ENCODE measurements at places on chromosomes 13 and 19.

DNA sequence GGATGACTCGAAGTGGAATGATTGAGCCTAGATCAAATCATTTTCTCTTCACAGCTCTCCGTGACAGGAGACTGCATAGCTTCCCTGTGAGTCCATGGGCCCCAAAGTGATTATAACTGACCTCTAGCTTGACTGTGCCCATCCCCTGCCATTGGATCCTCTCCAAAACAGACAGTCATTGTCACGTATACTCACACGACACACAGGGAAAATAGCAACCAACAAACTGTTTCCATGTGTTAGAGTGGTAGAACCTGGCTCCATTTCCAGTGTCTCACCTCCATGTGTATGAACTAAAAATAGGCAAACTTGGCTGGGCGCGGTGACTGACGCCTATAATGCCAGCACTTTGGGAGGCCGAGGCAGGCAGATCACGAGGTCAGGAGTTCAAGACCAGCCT, 48.8 kb upstream of the NPAS1 start:
- DNase-seq: no peak

DNA sequence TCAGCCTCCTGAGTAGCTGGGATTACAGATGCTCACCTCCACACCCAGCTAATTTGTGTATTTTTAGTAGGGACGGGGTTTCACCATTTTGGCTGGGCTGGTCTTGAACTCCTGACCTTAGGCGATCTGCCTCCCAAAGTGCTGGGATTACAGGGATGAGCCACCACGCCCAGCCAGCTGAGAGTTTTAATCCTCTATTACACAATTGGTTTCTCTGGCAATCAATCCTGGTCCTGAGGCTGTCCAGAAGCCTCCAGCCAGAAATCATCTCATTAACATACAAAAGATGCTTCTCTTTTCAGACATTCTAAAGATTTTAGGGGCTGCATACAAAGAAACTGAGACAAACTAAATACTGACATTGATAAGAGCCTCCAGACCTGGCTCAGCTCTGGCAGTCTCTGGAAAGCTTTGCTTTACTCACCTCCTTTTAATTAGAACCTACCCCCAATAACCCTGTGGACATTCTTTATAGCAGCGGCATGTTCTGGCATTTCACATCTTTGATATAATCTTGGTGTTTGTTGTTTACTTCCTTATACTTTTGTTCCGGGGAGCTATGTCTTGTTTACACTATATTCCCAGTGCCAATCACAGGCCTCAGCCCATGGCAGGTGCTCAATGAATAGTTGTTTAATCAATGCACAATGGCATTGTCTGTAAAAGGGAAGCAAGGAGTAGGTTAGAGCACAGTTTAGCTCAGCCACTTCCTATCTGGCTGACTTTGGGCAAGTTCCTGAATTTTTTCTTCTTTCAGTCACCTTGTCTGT, 4.1 kb upstream of the ZNF724 start:
- no peak for DNase-seq

GRCh38 chr13:44574466-44574855, 1.7 kb downstream of the TSC22D1 start:
- no peak for DNase-seq

DNA sequence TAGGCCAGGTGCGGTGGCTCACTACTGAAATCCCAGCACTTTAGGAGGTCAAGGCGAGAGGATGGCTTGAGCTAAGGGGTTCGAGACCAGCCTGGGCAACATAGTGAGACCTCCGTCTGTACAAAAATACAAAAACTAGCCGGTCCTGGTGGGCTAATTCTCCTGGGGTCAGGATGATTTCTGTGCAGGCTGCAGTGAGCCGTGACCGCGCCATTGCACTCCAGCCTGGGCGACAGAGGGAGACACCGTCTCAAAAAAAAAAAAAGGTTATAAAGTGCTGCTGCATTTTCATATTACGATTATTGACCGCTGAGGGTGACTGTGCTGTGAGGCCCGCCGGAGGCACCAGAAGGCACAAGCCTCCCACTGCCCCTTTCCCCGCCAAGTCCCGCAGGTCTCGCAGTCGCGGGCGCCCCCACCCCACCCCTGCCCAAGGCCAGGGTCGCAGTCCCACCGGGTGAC, 477 bp upstream of the PLEKHF1 start:
- no peak for DNase-seq

DNA sequence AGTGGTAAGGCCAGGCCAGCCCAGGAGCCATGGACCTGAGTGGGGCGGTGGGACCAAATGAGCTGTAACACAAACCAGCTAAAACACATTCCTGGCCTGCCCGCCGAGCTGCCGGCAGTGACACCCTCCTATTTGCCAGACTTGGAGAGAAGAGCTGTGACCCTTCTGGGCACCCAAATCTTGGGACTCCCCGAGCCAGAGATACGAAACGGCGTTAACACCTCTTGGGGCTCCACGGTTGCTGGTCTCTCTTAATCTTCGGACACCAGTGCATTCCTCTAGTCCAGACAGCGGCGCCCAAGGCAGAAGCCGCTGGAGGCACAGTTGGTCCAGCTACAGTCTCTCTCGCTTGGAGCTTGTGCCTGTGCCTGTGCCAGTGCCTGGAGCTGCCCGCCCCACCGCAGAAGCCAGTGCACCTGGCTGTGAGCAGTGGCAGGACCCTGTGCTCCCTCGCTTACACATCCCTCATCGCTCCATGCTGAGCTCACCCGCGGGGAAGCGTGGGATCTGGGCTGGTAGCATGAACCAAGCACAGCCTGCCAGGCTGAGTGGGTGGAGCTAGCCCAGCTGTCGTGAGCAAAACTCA, 147.2 kb upstream of the KLHL1 start:
- DNase-seq: no peak

DNA sequence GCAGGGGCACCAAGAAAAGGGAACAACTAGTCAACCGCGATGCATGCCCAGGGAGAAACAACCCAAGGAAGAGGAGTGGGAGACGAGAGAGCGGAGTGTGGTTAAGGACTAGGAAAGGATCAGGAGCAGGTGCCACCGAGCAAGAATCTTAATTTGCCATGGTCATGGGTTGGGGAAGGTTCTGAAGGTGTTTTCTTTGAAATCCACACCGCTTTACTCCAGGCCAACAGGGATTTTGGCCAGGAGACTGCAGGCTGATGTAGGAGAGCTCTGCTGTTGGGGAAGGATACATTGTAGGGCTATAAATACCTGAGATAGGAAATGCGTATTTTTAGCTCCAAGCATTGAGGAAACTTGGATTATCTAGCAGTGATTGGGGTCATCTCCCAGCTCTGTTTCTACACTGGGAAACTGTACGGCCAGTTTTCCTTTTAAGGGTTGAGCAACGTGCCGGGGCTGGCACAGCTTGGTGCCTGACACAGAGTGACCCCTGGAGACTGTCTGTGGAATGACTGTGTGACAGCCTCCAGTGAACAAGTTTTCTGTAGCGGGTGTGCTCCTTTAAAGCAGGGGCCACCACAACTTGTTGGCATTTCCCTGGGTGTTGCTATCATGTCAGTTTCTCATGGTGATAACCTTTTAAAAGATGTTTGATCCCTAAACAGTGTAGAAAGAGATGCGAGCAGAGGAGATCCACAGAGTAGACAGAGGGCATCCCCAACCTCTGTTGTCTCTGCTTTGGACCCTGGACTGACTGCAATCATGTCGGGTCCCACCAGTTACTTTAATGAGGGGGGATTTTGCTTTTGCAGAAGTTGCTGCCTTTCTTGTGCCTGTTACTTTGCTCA, 34.3 kb downstream of the ZNF536 start:
- DNase-seq: no peak

DNA sequence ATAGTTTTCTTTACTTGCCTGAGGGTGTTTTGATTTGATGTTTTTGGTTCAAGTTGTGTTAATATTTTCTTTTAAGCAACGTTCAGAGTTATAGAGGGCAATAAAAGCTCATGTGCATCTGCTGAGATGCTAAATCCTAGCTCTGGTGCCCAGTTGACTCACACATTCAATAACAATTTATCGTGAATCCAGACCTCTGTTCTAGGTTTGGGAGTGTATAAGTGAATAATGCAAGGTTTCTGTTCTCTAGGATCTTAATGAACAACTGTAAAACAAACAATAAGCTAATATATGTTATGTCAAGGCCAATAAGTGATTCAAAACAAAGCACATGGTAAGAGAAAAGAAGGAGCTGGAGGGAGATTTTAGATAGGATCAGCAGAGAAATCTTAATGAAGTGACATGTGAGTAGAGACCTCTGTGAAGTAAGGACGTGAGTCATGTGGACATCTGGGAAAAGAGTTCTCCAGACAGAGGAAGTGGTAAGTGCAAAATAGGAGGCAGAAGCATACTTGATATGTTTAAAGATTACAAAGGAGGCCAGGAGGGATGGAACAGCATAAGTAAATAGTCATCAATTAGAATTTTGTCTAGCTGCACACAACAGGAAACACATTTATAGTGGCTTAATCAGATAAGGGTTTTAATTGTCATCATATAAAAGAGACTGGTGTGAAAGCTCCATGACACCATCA, 278.5 kb upstream of the HTR2A start:
- DNase-seq: no peak

DNA sequence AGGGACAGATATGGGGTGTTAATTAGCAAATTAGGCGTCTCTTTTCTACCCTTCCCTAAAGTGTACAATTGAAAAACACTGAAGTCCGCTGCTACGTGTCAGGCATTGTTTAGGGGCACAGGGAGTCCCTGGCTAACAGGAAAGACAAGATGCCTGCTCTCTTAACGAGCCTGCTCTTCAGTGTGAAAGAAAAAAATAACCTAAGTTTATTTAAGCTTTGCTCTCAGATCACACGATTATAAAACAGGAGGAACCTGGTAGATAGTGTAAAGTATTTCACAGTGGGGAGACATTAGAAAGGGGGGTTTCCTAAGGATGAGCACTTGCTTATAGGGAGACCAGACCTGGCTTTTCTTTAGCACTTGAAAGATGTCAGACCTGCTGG, 38.7 kb downstream of the IGFL2 start:
- no peak for DNase-seq

DNA sequence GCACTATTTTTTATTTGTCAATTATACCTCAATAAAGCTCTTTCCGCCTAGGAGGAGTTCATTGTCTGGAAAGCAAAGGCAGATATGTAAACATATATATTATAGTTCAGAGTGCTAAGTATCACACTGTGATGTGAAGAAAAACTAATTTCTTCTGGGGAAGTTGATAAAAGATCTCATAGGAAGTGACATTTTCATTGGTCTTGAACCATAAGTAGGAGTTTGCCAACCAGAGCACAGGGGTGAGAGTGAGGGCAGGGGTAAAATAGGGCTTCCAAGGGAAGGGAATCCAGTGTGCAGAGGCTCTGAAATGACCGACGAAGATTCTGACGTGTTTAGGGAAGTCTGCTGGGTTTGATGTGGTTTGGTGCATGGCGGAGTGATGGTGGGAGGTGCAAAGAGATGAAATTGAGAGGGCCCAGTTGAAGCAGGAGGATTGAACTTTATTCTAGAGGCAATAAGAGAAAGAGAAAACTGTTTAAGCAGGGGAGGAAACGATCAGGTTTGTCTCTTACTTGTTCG, 780 bp upstream of the GTF2F2 start:
- DNase-seq: peak; percentile 62

- DNase-seq: peak; percentile 16
Observed at GRCh38 chr19:51166846-51167490, 24.9 kb downstream of the SIGLEC7 start.

DNA sequence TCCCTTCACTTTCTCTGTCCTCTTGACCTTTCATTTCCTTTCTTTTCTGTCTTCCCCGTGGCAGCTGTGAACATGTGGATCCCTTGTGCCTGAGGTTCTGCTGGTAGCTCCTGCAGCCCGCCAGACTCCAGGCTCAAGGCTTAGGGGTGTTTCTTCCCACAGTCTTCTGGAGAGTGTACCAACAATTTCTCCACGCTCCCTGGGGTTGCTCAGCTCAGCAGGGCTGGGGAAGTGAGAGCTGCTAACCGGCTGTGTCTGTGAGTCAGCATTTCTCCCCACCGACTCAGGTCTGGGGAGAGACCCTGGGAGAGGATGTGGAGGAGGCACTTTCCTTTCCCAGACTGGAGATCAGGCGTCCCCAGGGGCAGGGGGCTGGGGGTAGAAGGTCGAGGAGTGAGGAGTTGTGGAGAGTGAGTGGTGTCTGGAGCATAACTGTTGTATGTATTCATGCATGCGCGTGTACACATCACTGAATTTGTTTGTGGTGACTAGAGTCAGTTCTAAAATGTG, 193.6 kb downstream of the KCNRG start:
- peak; percentile 15 for DNase-seq

DNA sequence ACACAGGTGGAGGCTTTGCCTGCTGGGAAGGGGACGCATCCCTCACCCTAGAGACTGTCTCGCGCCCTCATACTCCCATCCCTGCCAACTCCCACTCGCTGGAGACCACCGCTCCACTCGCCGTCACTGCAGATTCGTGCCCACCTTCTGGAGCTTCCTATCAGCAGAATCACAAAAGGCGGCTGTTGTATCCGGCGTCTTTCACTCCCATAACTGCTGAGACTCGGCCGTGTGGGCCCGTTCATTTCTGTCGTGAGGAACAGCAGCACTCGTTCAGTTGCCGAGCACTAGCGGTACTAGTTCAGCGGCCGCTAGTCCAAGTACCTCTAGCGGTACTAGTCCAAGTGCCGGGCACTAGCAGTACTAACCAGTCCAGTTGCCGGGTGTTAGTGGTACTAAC, 124.6 kb upstream of the MCF2L start:
- no peak for DNase-seq

GRCh38 chr13:43596924-43597598, 189.7 kb downstream of the ENOX1 start:
- DNase-seq: no peak

- DNase-seq: peak; percentile 27
Observed at GRCh38 chr19:54448040-54448773, 792 bp upstream of the LENG8 start.

- DNase-seq: no peak
Observed at GRCh38 chr19:4671185-4671851, 1.2 kb upstream of the MYDGF start.

GRCh38 chr19:57167385-57167784, at the start of gene DUXA:
Gene DUXA, minus strand, starts transcription at chr19:57167485. Its CDS starts 42 bp downstream, at chr19:57167443.
- no peak for DNase-seq

- DNase-seq: no peak
Observed at GRCh38 chr13:31894931-31895330, 136.6 kb upstream of the FRY start.

GRCh38 chr19:46537136-46538097, 41.8 kb upstream of the PNMA8B start:
- peak; percentile 71 for DNase-seq

DNA sequence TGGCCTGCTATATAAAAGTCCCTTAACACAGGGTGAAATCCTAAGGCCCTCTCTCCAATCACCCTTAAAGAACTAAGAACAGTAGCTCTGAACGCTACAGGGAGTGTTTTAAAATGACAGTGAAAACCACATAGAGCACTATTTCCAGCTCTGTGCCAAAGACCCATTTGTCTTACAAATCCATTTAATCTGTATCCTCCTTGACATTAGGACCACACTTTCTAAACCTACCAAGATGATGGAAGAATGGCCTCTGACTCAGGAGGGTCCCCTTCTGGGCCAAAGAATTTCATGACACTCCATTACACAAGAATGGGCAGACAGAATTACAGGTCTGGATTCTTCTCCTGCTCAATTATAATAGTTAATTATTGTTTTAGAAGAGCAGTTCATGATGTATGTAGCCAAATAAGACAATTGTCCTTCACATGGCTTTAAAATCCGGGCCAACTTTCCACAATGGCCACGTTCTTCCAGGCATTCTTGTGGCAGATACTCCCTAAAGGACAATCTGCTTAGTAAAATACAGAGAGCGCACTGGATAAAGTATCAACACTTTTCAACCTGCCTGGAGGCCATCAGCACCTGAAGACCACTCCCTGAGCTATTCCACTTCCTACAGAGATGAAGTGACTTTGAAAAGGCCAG, 61.0 kb downstream of the STK24 start:
- DNase-seq: no peak

Measured in CD4-positive, alpha-beta T cell treated with Interleukin-2 at 100 ng/mL for 4 hours (primary cell).